ENCODE measurements at places on chromosomes 11 and 22. TPM values are rescaled to one million over a fixed set of nuclear protein-coding genes. Genes with fewer than 3 reads are reported as not detected.

DNA sequence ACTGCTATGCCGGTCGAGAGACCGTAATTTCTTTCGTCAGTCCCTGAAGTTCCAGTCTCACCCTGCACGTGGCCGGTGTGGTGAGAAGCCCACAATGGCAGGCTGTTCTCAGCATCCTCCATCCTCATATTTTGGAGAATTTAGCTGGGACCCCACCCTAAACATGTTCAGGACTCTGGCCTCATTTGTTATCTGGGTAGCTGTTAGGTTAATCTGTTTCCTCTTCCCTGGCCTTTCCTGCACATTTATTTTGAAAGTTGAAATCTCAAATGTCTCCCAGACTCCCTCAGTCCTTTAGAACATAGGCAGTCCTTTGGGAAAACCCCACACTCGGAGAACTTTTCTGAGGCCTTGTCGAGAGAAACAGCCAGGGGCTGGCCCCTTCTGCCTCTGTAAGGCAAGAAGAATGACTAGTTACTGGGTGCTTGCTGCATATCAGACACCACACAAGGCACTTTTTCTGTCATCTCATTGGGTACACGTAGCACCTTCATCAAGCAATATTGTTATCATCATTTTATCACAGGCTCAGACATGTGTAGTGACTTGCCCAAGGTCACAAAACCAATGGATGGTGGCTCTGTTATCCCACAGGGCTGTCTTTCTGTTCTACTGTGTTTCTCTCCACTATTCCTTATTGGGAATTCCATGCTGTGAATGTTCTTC is 109.3 kb upstream of the CRYBB3 start:
- H3K36me3 ChIP-seq, result no peaks in the 10 kb centered on the region
- no peaks in the 10 kb centered on the region for H3K27me3 ChIP-seq
- H3K4me1 ChIP-seq, result peaks cover 4% of the 10 kb centered on the region
- no peak overlapping the region for H3K4me3 ChIP-seq
- no peak for DNase-seq

- no peak overlapping the region for H3K4me3 ChIP-seq
- H3K27me3 ChIP-seq, result no peaks in the 10 kb centered on the region
- no peak overlapping the region for H3K27ac ChIP-seq
- H3K4me1 ChIP-seq, result no peaks in the 10 kb centered on the region
- no peak for DNase-seq
Measured at GRCh38 chr11:12524865-12525264, 147.5 kb downstream of the PARVA start.

The NECTIN1 gene
- total RNA-seq, result 7.3 TPM

DNA sequence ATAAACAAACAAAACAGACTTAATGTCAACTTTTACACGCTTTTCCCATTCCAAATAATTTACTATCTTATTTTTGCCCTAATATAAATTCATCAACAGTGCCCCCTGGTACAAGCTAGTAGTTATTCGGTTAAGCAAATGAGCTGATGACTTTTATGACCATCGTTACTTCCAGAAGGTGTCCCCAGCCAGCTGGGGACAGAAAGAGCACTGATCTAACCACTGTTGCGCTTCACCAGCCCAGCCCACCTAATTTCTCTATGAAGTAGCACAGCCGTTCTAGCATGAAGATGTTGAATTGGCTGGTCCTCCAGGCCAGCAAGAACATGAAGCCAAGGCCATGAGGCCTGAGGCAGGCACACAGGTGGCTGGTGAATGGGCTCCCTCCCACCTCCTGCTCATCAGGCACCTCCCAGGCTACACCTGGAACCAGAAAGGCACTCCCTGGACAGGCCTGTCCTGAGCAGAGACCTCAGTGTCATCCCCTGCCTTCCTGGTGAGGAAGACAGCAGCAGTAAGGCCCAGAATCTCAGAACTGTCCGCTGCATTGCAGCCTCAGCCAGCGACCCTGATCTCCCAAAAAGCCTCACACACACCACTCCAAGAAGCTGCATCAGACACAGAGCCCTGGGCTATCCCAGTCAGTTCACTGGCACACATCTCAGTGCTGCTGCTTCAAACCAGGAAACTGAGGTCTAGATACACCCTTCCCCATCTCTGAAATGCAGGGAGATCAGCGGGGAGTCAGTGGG is 12.9 kb downstream of the GNB1L start:
- no peaks in the 10 kb centered on the region for H3K36me3 ChIP-seq
- H3K4me3 ChIP-seq, result no peak overlapping the region
- no peaks in the 10 kb centered on the region for H3K27me3 ChIP-seq

The DENND5A gene
- total RNA-seq, result 31.3 TPM

GRCh38 chr11:33734441-33735270 is 1.6 kb downstream of the CD59 start:
- peaks cover 31% of the 10 kb centered on the region for H3K4me1 ChIP-seq
- DNase-seq, result peak; percentile 24
- no peaks in the 10 kb centered on the region for H3K36me3 ChIP-seq
- H3K27ac ChIP-seq, result peak overlapping the region; percentile 85

DNA sequence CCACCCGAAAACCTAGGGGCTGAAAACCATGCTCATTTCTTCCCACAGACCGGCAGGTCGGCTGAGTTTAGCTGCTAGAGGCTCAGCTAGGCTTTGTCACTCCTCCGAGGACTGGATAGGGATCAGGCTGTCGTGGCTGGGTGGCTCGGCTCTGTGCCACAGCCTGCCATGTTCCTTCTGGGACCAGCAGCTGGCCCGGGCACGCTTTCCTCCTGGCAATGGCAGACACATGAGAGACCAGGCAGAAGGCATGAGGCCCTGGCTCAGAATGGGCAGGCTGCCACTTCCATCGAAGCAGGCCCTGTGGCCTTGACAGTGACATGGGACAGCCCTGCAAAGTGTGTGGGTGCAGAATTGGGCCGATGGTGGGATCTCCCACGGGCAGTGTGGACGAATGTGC is 20.9 kb downstream of the PARVG start:
- H3K27me3 ChIP-seq, result no peaks in the 10 kb centered on the region
- H3K4me3 ChIP-seq, result no peak overlapping the region
- no peak overlapping the region for H3K27ac ChIP-seq
- H3K36me3 ChIP-seq, result no peaks in the 10 kb centered on the region
- H3K4me1 ChIP-seq, result no peaks in the 10 kb centered on the region
- no peak for DNase-seq

GRCh38 chr22:48510599-48510998 is 1317.1 kb downstream of the BRD1 start:
- H3K36me3 ChIP-seq, result no peaks in the 10 kb centered on the region
- no peaks in the 10 kb centered on the region for H3K4me1 ChIP-seq
- H3K27me3 ChIP-seq, result no peaks in the 10 kb centered on the region

All from body of pancreas (tissue), 4 donors.